ENCODE measurements at places on chromosomes 3 and 15.

DNA sequence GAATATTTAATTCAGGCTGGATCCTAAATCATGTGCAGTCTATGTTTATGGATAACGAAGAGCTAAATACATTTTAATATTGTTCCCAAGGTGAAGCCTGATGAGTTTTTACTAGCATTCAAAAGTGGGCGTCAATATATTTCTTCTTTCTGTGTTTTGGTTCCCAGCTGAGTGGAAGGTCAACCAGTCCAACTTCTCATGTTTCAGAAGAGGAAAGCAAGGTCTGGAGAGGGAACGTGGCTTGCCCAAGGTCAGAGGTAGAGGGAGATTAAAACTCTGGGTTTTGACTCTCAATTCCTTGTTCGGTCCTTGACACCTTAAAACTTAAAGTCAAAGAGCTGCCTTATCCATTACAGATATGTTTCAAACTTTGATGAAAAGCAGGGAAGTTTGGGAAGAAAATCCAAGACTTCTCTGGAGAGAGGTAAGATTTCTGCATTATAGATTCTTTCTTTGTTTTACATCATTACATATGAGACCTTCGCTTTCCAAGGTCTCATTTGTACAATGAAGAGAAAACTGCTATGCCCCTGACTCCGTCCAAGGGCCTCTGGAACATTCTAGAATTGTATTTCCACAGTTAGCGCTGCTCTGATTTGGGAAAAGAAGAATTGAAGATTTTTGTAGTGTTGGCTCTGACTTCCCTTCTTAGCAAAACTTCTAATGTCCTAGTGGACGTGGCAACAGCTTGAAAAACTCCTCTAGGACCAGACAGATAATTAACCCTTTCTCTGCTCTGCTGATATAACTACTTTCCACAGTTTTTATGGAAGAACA, 57.7 kb upstream of the HES1 start:
- H3K4me1 ChIP-seq: no peaks in the 10 kb centered on the region
- no peak overlapping the region for H3K4me3 ChIP-seq
- no peak overlapping the region for H3K27ac ChIP-seq

DNA sequence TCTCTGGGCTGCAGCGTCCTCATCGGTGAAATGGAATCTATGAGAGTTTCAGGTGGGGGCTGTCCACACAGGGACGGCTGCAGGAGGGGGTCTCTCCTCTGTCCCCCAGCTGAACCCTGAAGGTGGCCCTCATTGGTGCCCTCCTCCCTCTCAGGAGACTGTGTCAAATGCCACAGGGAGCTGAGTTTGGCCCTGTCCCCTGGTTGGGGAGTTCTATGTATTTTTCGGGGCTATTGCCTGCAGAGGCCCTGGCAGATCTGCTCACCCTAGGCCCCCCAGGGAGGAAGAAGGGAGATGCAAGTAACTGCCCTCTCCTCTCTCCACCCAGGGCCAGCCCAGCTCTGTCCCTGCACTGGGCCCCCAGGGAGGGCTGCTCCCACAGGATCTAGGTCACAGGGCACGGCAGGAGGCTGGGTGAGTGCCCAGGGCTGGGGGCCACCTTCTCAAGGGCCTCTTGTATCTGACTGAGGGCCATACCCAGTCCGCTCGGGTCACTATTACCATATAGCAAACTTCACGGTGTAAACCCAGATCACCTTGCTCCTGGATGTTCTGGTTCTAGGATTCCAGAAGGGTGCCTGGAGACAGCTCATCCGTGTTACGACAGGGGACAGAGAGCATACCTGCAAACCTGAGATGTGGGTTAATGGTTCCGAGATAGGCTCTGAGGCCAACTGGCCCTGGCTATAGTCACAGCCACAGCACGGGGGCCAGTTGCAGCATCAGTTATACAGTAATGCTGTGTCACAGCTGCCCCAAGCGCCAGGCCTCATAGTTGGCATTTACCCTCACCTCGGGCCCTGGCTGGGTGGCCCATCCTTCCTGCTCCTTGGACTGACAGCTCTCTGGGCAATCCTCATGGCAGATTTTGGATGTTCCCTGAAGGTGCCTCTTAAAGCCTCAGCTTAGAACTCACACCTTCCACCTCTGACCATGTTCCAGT, 102.4 kb upstream of the PRR23E start:
- H3K36me3 ChIP-seq: no peaks in the 10 kb centered on the region
- H3K27me3 ChIP-seq: no peaks in the 10 kb centered on the region
- DNase-seq: peak; percentile 32
- H3K4me1 ChIP-seq: no peaks in the 10 kb centered on the region
- no peak overlapping the region for H3K4me3 ChIP-seq
- no peak overlapping the region for H3K27ac ChIP-seq

DNA sequence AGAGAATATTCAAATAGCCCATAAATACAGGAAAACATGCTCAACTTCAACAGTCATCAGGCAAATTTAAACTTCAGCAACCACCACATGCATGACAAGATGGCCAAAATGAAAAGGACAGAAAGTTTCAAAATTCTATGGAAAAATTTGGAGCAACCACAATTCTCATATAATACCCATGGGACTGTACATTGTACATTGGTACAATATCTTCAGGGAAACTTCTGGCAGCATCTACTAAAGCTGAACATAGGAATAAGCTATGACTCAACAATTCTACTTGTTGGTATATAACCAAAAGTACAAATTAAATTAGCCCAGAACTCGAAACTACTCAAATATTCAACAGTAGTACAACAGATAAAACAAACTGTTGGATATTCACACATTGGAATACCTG, 847.6 kb downstream of the TBL1XR1 start:
- no peak overlapping the region for H3K4me3 ChIP-seq
- H3K27me3 ChIP-seq: no peaks in the 10 kb centered on the region
- H3K27ac ChIP-seq: no peak overlapping the region
- H3K36me3 ChIP-seq: no peaks in the 10 kb centered on the region

DNA sequence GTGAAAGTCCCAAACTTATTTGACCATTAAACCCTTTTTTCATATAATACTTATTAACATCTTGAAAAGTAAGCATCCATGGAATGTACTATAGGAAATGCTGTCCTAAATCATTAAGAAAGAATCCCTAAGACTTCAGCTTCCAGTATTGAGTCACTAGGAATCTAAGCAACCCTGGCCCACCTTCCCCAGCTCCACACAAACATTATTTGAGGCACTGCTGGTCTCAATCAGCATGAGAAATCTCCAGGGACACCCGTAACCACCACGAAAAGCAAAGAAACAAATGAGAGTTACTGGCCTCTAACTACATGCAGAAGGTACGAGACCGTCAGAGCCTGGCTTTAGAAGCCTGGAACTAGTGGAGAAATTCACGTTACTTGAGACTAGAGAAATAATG, 68.2 kb downstream of the POLQ start:
- no peaks in the 10 kb centered on the region for H3K27me3 ChIP-seq
- no peak overlapping the region for H3K4me3 ChIP-seq
- H3K27ac ChIP-seq: no peak overlapping the region
- no peaks in the 10 kb centered on the region for H3K4me1 ChIP-seq
- H3K36me3 ChIP-seq: no peaks in the 10 kb centered on the region
- no peak for DNase-seq

- peak; percentile 64 for DNase-seq
- no peak overlapping the region for H3K27ac ChIP-seq
- H3K36me3 ChIP-seq: no peaks in the 10 kb centered on the region
- no peak overlapping the region for H3K4me3 ChIP-seq
- no peaks in the 10 kb centered on the region for H3K27me3 ChIP-seq
- H3K4me1 ChIP-seq: no peaks in the 10 kb centered on the region
Observed at GRCh38 chr3:127037971-127038446, 55.1 kb downstream of the PLXNA1 start.

DNA sequence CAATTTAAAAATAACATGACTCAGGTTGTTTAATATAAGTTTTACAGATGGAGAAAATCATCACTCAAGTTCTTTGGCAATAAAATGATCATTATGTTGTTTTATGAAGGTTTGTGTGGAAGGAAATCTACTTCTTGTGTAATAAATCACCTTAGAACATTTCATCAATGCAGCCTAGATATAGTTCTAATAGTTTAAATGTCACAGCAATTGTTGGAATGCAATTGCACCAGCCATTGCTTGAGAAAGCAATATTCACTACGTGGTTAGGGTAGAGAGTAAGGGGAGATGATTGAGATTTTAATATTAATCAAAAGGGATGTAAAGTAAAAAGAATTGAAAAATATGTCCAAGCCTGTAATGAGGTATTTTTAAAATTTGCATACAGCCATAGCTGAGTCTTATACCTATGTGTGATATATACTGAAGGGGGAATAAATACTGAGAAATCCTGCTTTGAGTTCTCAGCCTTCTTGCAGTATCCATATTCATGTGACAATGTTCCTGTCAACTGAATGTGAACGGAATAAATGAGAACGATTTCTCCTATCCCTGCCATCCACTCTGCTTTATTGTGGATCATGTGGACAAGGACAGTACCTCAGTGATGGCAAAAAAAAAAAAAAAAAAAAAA, 257.9 kb downstream of the OTOL1 start:
- H3K4me3 ChIP-seq: no peak overlapping the region
- H3K4me1 ChIP-seq: no peaks in the 10 kb centered on the region
- H3K27ac ChIP-seq: no peak overlapping the region
- no peaks in the 10 kb centered on the region for H3K36me3 ChIP-seq
- DNase-seq: no peak
- no peaks in the 10 kb centered on the region for H3K27me3 ChIP-seq

DNA sequence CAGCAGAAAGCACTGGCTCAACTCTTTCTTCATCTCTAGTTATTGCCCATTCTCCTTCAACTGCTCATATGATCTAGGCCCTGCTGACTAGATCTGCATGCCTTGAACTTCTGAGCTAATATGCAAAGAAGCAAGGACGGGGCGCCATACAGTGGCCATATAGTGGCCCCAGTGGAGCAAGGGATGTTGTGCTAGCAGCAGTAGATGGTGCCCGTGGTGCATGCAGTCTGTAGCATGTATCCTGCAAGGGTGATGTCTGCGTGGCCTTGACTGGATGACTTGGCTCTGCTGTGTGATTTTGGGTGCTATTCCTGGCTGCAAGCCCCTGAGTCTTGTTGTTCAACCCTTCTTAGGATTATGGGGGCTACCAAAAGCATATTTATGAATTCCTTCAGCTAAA, 12.2 kb upstream of the NMD3 start:
- no peaks in the 10 kb centered on the region for H3K27me3 ChIP-seq
- no peak overlapping the region for H3K27ac ChIP-seq
- H3K4me3 ChIP-seq: no peak overlapping the region
- H3K4me1 ChIP-seq: no peaks in the 10 kb centered on the region
- H3K36me3 ChIP-seq: no peaks in the 10 kb centered on the region
- DNase-seq: no peak

Measured in aorta (tissue), 5 donors.